PC-9 (cell line): ENCODE measurements at places on chromosomes 1 and 21. TPM values are rescaled to one million over a fixed set of nuclear protein-coding genes. Genes with fewer than 3 reads are reported as not detected.

GRCh38 chr1:10606064-10606463 lies 131.3 kb downstream of the PEX14 start:
- DNase-seq, result no peak

- no peak for DNase-seq
Observed at GRCh38 chr1:27058966-27059669, 46.5 kb upstream of the TENT5B start.

GRCh38 chr1:184379111-184379752 lies 7.6 kb upstream of the C1orf21 start:
- no peak for DNase-seq

- no peak for DNase-seq
Observed at GRCh38 chr1:17220287-17220686, 15.4 kb downstream of the PADI1 start.

DNA sequence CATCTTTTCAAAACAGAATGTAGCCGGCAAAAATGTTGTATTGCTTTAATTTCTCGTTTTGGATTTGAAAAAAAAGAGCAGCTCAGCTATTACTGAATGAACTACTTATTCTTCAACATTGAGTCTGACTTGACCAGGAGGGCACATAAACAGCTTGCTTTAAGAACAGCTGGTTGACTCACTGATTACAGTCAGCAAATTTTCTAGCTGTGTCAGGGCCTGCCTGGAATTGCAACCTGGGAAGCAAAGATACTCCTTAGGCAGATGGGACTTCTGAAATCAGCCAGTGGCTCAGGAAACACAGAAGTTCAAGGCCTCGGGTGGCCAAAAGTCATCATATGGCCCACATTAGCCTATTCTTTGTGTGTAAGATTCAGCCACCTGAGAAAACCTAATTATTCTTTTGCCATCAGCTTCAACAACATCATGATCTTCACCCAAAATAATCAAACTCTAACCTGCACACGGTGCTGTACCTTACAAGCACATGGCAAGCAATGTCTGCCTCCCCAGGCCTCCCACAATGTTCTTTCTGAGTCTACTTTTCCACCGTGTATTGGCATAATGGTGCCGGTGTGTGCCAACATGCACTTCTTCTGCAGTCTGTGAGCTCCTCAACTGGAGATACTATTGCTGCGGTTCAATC lies 307.2 kb downstream of the HHIPL2 start:
- no peak for DNase-seq

GRCh38 chr21:40680311-40680710 lies 166.6 kb downstream of the DSCAM start:
- no peak for DNase-seq

GRCh38 chr1:90717665-90718410 lies 736 bp upstream of the BARHL2 start:
- DNase-seq, result no peak

GRCh38 chr1:26838474-26839338 lies 12.2 kb downstream of the ZDHHC18 start:
- no peak for DNase-seq

The SLC35F3 gene
- 6.1 and 6.4 TPM in 2 replicates for total RNA-seq

GRCh38 chr1:183590244-183591191 lies at the start of gene NCF2:
Gene NCF2 (minus strand): TSS chr1:183590459. CDS start chr1:183590329, 130 bp downstream.
- peak; percentile 64 for DNase-seq
